A172 (cell line): ENCODE measurements at places on chromosomes 3 and 15. TPM values are rescaled to one million over a fixed set of nuclear protein-coding genes. Genes with fewer than 3 reads are reported as not detected.
A peak's percentile ranks its signal among the peaks of the same experiment; 100 is the strongest.

The RFT1 gene
- total RNA-seq: 27.0 and 33.6 TPM in 2 replicates

The GUCA1C gene
- total RNA-seq: not detected in 2 replicates

The ATP10A gene
- not detected in 2 replicates for total RNA-seq

DNA sequence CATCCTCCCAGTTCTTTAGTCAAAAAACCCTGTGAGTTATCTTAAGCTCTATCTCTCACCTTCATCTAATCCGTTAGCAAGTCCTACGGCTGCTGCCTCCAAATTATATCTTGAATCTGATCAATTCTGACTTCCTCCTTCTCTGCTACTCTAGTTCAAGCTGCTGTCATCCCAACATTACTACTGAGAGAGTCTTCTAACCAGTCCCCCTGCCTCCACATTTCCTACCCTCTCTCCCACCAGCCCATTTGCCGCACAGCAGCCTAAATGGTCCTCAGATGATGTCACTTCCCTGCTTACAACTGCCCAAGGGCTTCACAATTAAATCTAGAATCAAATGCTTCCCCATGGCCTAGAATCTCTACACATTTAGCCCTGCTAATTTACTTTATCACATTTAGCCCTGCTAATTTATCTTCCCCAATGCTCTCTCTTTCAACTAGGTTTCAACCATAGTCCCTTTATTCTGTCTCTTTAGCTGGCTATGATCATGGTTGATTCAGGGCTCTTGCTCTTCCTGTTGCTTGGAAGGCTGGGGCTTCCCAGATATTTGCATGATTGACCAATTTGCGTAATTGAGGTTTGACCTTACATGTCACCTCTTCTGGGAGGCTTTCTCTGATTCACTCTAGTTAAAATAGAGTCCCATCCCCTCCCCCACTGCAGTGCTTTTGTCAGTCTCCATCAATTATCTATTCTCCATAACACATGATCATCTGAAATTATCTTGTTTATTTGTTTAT, 11.0 kb upstream of the ARL14 start:
- DNase-seq: peak; percentile 42

DNA sequence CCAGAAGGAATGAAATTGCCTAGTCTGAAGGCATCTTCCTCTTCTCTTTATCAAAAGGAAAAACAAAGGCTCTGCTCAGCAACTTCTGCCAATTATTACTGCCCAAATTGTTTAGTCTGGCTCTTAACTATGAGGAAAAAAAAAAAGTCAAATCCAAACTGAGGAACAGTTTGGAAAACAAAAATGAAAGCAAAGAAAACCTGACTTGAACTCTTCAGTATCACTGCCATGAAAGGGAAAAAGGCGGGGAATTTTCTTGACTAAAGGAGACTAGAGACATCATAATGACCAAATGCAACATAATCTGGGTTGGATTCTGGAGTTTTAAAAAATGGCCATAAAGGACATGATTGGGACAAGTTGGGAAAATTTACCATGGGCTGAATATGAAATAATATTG, 156.3 kb downstream of the STT3B start:
- DNase-seq: no peak

GRCh38 chr3:14764331-14765059, 54.3 kb upstream of the FGD5 start:
- no peak for DNase-seq

DNA sequence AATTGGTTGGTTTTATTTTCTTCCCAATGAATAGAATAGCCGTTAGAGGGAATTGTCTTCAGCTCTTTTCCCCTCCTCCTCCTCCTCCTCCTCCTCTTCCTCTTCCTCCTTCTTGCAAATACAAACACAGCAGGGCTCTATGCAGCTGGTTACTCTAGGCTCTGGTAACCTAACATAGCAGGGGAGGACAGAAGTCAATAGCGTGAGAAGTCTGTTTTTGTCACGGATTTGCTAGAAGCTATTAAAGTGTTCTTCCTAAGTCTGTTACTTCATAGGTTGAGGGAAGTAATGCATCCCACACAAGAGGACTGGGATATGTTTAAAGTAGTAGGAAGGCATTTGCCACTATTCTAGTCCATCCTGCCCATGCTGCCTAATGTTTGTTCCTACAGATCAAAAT, 374.7 kb upstream of the TPRG1 start:
- no peak for DNase-seq
